ENCODE measurements at places on chromosomes 12 and 14.

DNA sequence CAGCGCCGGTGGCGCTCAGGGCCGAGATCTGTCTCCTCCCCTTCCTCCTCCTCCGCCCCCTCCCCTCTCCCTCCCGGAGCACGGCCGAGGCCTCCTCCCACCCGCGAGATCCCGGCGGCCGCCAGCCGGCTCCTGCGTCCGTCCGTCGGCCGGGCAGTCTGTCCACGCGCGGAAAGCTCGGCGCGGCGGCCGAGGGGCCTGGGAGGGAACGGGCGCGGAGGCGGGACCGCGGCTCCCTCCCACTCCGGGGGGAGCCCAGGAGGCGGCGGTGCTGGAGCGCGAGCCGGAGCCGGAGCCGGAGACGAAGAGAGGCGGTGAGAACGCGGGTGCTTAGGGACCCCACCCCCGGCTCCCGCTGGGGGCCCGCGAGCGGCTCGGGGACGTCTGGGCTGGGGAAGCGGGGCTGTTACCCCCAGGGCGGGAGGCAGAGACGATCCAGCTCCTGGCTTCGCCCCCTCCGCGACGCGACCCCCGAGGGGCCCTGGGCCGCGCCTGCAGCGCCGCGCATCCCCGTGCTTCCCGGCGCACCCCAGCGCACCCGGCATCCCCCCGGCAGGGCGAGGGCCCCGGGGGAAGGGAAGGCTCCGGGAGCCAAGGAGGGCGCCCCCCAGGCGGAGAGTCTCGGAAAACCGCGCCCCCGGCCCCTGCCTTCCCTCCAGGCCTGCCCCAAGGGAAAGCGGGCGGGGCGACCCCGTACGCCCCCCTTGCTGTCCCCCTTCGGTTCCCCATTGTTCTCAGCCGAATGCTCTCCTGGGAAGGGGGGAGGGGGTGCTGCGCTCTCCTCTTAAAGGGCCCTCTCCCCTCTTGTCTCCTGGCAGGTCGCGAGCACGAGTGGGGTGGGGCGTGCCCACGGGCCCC lies at the start of gene DTX1:
DTX1 (plus strand) TSS at position 100 of the 858 bp plus-strand sequence. CDS start 1,463 bp downstream, outside the sequence.
- no peak for DNase-seq

DNA sequence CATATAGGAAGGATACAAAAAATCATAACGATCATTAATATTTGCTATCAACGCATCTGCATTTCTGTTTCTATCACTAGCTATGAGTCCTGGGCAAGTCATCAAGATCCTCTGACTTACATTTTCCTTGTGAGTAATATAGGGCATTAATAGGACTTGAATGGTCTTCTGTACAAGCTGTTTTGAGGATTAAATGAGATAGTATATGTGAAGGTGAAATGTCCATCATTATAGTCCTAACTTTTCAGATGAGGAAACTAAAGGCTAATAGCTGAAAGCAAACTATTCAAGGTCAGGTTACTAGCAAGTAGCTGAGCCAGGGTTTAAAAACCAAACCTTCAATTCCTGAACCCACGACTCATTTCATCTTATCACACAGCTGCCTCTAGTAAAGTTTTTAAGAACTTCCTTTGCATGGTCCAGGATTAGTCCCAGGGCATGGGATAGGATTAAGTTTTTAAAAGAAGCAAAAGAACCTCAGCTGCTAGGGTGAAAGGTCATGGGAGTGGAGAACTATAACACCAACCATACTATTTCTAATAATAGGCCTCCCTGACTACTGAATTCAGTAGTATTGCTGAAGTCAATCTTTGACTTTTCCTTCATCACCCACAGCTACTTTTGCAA lies 101.4 kb upstream of the ADAMTS20 start:
- no peak for DNase-seq

- no peak for DNase-seq
These were observed 42.7 kb downstream of the CDC42BPB start for GRCh38 chr14:103014466-103015228.

GRCh38 chr12:47819896-47820630 lies at the start of gene HDAC7:
Gene HDAC7, minus strand, starts transcription at chr12:47819903. Its CDS starts 118 bp downstream, at chr12:47819785.
- DNase-seq = peak; percentile 93

DNA sequence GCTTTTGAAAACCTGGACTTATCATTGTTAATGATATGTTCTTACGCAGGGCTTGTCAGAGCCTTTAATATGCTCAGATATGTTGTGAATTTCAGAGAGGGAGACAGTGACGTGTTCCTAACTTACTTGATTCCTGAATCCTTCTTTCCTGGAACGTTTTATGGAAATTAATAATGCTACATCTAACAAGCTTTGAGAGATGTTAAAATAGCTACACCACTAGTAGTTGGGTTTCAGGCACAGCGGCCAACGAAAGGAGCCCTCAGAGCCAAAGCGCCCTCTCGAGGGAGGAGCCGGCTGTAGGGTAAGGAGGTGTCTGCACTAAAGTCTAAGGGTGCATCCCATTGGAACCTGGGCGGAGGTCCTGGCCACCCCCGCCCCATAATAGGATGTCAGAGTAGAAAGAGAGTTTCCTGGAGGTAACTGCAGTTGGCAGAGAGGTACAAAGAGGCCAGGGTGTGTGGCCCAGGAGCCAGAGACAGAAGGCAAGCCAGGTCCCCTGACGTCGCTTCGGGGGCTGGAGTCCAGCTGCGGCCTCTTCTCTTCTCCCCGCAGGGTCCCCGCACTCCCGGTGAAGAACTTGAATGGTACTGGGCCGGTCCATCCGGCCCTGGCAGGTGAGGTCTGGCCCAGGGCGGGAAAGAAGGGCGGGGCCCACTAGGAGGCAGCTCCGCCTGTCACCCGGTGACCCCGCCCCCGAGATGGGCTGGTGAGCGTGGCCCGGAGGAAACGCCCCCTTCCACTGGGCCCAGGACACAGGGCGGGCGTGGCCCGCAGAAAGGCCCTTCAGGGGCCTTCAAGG lies 36.3 kb downstream of the DTX1 start:
- DNase-seq = no peak

DNA sequence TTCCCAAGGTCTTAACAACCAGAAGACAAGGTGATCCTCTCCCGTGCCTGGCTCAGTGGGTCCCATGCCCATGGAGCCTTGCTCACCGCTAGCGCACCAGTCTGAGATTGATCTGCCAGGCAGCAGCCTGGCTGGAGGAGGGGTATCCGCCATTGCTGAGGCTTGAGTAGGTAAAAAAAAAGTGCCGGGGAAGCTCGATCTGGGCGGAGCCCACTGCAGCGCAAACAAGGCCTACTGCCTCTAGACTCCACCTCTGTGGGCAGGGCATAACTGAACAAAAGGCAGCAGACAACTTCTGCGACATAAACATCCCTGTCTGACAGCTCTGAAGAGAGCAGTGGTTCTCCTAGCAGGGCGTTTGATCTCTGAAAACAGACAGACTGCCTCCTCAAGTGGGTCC lies 104.0 kb downstream of the C14orf39 start:
- DNase-seq = no peak

DNA sequence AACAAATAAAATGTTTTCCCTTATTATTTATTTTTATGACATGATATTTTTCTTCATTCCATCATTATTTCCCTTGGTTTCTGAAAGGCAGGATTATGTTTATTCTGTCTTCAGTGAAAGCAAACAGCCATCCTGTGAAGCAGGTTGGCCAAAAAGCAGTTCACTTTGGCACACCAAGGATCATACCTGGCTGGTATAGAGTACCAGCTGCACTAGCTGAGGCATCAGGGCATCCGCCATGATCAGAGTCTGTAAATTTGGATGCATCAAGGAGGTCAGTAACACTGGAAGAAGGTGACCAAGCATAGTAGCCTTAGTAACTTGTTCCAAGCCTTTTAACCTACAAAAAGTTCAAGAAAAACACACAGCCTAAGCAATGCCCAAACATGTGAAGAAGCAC lies 123.3 kb downstream of the HECTD4 start:
- no peak for DNase-seq

- DNase-seq = no peak
These were observed 41.1 kb downstream of the PROX2 start for GRCh38 chr14:74834692-74835392.

DNA sequence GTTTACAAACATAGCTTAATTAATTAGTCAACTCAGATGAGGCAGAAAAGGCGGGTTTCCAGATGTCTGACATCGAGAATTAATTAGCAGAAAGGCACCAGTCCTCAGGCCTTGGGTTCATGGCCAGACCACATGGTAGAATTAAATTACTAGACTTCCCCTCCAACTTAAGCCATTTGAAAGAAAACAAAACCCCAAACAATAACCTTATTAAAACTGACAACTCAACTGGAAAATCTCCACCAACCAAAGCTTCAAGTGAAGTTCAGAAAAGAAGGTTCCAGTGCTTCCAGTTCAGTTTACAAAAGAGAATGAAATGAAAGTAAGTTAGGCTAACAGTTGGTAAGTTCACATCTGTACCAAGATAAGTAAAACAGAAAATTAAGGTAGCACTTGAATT lies 349.5 kb downstream of the GRIN2B start:
- DNase-seq = no peak

GRCh38 chr12:27828196-27828595 lies 48.2 kb upstream of the MANSC4 start:
- DNase-seq = no peak

GRCh38 chr12:112214064-112214463 lies 88.7 kb downstream of the TRAFD1 start:
- DNase-seq = no peak

DNA sequence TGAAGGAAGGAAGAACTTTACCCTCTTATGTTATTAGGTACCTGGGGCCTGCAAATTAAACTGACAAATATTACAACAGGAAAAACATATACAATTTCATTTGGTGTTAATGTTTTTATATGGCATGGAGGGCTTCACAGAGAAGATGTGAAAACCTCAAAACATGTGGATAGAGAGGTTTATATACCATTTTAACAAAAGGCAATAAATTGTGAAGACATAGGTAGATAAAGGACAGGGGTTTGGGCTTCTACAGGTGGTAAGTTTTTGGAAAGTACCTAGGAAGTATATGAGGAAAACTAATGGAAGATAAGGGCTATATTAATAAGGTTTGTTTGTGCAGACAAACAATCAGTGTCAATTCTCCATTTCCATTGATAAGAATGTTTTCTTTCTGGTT lies 95.1 kb upstream of the ATF7IP start:
- no peak for DNase-seq

DNA sequence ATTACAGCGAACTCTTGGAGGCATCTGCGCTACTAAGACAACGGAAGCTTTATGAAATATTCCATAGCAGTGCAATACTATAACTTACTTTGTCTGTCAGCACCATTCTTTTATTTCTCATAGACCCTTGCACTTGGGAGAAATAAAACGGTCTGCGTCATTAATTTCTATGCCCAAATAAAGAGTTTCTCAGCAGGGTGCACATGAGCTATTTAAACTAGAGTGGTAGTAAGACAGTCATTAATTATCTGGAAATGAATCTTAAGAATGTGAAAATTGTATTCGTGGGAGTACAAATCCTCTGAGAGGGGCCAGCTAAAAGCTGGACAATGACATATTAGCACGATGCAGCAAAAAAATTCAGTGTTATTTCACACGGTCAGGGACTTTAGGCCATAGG lies 903.4 kb upstream of the FOXG1 start:
- DNase-seq = no peak

GRCh38 chr12:114063435-114063834 lies 97.3 kb upstream of the RBM19 start:
- DNase-seq = no peak

DNA sequence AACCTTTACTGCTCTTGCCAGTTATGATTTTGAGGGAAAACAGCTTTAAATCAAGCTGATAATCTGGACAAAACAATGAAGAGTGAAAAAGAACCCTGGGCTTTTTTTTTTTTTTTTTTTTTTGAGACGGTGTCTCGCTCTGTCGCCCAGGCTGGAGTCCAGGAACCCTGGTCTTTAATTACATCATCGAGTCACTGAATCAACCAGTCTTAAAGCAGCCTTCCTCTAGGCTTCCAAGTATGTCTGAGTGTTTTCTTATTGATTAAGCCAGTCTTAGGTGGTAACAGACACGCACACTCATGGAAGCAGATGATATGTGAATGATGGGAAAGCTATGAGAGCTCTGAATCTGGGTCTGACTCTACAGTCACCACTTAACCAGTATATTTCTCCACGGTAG lies 5.9 kb upstream of the VCPKMT start:
- no peak for DNase-seq

DNA sequence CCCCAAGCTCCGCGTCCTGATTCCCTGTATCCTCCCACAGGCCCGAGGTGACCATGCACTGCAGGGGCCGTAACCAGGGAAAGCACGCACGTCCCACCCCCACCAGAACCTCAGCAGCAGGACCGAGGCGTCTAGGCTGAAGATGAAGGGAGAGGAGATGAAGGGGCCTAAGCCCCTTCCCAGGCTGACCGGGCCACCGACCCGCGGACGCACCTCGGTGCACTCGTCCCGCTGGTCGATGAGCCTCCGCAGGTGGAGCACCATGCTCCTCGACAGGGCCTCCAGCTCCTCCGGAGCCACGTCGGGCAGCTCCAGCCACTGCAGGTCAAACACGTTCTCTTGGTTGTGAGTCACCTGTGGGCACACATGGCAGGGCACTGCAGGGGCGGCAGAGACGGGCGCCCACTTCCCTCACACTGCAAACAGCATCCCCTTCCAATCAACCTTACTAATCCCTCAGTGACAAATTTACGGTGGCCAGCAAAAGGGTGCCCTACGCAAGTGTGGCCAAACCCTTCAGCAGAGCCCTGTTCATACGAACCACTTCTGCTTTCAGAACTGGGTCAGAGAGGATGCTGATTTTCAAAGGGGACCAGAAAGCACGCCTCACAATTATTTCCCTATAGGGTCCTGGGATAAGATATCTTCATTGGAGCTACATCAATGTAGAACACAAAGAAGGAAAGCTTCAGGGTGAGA lies 77.8 kb downstream of the CCDC88C start:
- DNase-seq = no peak

GRCh38 chr14:51424561-51425251 lies 184.7 kb downstream of the TMX1 start:
- DNase-seq = no peak

DNA sequence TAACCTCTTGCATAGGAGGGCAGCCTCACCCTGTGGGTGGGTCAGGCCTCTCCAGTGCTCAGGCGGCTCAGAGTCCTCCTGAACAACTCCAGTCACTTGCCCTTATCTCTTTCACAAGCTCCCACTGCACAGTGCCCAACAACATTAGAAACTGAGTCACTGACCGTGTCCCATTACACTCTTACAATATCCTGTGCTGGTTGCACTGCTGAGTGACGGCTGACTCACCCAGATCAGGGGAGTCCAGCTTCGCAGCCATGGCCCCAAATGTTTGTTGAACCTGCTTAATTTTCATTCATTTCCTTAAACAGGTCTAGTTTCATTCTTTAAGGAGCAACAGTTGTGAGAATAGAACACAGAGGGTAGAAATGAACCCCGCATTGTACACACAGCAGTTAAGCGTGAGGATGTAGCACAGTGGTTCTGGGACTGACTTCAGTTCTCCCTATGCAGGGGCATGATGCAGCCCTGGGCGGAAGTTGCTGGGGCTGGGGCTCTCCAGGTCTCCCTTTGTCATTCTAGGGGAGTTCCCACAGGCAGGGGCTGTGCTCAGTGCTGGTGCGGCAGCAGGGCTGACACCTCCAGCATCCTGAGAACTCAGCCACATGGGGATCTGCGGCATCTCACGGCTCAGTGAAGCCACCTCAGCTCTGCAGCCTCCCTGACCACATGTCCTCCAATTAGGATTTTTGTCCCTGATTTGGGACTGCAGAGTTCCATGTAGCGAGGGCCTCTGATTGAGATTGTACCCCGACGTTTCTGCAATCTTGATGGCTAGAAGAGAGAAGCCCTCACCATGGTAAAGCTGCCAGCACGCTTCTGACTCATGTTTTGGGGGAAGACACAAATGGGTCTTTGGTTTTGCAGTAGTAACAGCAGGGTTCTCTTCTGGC lies 16.1 kb downstream of the GPR68 start:
- no peak for DNase-seq

- no peak for DNase-seq
These were observed 96.5 kb downstream of the UNC79 start for GRCh38 chr14:93527203-93527607.

Measured in tibial artery (tissue), 4 donors.